ENCODE measurements at places on chromosomes 16 and 17. TPM values are rescaled to one million over a fixed set of nuclear protein-coding genes. Genes with fewer than 3 reads are reported as not detected.
A peak's percentile ranks its signal among the peaks of the same experiment; 100 is the strongest.

DNA sequence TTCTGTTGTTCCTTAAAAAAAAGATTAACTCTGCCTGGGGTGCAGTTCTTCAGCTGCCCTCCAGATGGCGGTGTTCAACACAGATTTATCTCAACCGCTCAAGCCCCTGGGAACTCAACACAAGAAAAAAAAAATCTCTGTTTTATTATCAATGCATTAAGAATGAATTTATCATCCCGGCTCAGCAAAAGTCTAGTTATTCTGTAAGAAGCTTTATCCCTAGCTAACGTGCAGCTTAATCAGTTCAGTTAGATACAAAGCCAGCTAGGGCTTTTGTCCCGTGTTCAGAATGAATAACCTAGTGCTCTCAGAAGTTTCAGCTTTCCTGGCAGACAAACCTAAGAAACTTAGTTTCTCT is 475.9 kb upstream of the CCL2 start:
- peak; percentile 25 for DNase-seq

GRCh38 chr16:8852534-8852933 is 16.3 kb downstream of the CARHSP1 start:
- no peak for DNase-seq

DNA sequence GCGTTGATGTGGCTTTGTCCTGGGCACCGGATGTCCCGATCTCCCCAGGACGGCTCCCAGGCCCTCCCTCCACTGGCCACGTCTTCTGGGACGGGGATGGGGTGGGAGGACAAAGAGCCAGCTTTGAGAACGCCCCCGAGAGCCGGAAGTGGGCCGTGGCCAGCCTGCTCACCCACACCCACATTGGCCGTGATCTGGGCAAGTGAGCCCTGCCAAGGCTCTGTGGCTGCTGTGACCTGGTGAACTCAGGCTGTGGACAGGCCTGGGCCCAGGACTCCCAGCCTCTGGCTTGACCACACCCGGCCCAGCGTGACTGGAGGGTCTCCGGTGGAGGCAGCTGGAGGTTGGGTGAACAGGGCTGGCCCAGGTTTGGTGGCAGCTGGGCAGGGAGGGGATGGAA is 3.3 kb downstream of the CDH15 start:
- no peak for DNase-seq

GRCh38 chr17:42171831-42172230 is 9.1 kb downstream of the KCNH4 start:
- no peak for DNase-seq

DNA sequence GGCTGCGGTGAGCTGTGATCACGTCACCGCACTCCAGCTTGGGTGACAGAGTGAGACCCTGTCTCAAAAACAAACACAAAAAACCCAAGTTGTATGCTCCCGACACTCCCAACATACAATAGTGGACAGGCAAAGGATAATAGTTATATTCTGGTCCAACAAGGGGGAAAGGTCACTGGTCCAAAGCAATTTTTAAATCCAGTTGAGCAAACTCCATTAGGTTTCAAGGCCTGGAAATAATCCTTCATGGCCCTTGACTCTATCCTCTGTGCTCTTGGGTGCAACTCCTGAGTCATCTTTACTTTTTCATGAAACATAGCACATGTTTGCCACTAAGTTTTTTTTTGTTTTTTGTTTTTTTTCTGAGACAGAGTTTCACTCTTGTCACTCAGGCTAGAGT is 50.3 kb upstream of the PHOSPHO1 start:
- no peak for DNase-seq

GRCh38 chr17:78947235-78948149 is 22.3 kb upstream of the TIMP2 start:
- no peak for DNase-seq

GRCh38 chr17:68019336-68019674 is 16.2 kb upstream of the KPNA2 start:
- no peak for DNase-seq

DNA sequence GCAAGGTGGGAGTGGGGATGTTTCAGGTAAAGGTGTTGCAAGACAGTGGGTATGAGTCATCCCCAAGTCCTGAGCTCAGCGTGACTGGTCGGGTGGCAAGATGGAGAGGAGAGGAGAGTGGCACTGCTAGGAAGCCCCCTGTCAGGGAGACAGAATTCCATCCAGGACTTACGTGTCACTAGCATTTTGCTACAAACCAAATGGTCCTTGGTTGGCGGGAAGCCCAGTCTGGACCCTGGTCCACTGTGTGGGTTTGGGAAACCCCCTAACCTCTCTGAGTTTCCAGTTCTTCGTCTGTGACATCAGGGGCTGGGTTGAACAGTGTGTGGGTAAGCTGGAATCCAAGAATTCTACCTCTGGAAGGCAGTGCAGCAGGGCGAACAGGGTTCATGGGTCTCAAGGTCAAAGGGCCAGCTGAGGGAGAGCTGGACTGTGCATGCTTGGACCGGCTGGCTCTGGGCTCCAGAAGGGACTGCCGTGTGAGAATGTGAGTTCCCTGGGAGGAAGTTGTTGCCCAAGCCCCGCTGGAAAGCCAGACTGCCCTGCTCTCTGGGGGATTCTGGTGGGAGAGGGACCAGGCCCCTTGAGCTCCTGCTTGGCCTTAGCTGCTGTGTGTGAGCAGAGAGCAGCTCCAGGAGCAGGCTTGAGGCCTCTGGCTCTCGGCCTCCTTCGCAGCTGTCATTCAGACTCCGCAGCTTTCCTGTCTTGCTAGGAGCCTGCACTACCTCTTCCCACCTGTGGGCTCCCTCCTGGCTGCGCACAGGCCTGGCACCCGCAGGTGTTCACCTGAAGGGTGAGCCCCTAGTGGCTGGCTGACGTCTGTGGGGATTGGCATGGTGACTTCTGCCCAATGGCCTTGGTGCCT is 84.6 kb downstream of the NT5M start:
- DNase-seq: no peak

DNA sequence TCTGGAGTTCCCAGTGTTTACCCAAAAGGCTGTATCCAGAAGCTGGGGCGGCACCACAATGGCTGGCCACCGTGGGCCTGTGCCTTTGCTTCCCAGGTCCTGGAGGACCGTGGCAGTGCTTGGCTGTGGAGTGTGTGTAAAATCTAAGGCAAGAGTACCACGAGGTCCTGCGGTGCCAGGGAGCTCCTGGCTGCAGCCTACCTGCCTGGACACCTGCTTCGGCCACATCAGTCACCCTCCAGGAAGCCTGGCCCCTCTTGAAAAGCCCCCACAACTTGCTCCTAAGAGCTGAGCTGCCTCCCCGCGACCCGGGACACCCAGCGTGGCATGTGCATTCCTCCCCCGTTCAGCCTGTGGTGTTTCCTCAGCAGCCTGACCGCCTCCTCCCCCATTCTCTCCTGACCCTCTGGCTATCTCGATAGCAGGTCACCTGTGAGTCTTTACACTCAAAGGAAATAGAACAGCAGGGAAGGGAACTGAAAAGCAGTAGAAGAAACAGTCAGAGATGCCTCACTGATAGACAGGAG is 7.9 kb downstream of the TIMM22 start:
- DNase-seq: no peak

DNA sequence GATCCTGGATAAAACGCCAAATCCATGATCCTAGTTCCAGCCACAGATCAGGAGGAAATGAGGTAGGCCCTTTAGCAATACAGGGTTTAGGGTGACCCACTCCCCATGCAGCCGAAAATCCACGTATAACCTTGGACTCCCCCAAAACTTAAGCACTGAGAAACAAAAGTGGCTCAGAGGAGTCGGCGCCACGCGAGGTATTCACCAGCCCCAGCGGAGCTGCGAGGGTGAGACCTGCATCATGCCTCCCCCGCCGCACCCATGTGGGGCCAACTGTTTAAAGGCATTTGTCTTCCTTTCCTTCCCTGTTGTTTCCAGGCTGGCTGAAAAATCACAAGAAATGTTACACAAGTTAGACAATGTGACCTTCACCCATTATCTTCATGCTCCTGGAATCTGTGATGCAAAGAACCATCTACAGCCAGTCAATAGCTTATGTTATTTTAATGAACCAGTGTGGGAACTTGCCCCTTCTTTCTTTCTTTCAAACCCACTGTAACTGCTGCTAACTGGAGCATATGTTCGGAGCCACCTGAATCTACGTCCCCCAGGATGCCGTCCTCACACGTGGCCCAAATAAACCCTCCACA is 98.2 kb upstream of the METRNL start:
- DNase-seq: no peak

DNA sequence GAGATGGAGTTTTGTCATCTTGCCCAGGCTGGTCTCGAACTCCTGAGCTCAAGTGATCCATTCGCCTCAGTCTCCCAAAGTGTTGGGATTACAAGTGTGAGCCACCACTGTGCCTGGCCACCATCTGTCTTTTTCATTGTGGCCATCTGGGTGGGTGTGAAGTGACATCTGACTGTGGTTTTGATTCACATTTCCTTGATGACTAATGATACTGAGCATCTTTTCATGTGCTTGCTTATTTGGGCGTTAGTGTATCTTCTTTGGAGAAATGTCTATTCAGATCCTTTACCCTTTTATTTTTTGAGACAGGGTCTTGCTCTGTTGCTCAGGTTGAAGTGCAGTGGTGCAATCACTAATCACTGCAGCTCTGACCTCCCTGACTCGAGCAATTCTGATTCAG is 53.9 kb upstream of the ERN1 start:
- no peak for DNase-seq

DNA sequence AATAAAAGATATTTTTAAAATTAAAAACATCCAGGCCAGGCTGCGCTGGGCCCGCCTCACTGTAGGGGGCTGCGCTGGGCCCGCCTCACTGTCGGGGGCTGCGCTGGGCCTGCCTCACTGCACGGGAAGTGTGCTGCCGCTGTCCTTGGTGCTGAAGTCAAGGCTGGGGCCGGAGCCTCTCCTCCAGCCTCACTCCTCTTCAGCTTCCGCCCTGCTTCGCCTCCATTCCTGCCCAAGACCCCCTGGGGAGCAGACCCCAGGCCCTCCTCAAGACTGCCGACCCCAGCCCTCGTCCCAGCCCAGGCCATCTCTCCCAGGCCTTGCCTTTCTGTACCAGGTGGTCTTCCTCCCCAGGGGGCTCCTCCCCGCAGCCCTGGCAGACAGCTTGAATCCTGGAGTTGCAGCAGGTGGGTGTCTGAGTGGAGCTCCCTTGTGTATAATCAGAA is 26.2 kb downstream of the ENDOV start:
- DNase-seq: peak; percentile 38

GRCh38 chr16:62549875-62550274 is 513.6 kb upstream of the CDH8 start:
- no peak for DNase-seq

DNA sequence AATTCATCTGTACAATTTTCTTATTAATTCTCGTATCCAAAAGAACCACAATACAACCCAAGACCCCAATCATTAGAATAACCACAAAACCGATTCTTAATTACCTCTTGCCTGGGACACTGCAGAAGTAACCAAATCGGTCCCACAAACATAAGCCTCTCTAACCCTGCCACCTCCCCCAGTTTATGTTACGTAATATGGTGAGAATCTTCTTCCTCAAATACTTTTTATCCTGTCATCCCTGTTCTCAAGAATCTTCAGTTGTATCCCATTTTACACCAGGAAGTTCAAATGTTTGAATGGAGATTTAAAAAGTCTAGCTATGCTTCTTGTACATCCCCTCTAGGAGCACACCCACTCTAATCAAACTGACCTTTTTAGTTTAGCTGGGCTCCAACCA is 269.3 kb upstream of the TBX2 start:
- no peak for DNase-seq

- no peak for DNase-seq
Measured at GRCh38 chr16:20166531-20167235, 93.0 kb upstream of the GPR139 start.

SEPTIN12 gene
- not detected for total RNA-seq

CD300LF gene
- total RNA-seq: not detected

ABCA10 gene
- not detected for total RNA-seq

ADAMTS18 gene
- not detected for total RNA-seq

LGALS9B gene
- not detected for total RNA-seq

OR3A3 gene
- total RNA-seq: not detected

CNTROB gene
- total RNA-seq: 41.4 TPM

PPY gene
- not detected for total RNA-seq

SLC43A2 gene
- total RNA-seq: 3.4 TPM

TUBD1 gene
- total RNA-seq: 7.4 TPM

METTL26 gene
- total RNA-seq: 86.6 TPM

LRRC46 gene
- total RNA-seq: not detected

EVI2B gene
- 0.47 TPM for total RNA-seq

KRTAP3-1 gene
- not detected for total RNA-seq
